ENCODE measurements at places on chromosomes 12 and 14.

DNA sequence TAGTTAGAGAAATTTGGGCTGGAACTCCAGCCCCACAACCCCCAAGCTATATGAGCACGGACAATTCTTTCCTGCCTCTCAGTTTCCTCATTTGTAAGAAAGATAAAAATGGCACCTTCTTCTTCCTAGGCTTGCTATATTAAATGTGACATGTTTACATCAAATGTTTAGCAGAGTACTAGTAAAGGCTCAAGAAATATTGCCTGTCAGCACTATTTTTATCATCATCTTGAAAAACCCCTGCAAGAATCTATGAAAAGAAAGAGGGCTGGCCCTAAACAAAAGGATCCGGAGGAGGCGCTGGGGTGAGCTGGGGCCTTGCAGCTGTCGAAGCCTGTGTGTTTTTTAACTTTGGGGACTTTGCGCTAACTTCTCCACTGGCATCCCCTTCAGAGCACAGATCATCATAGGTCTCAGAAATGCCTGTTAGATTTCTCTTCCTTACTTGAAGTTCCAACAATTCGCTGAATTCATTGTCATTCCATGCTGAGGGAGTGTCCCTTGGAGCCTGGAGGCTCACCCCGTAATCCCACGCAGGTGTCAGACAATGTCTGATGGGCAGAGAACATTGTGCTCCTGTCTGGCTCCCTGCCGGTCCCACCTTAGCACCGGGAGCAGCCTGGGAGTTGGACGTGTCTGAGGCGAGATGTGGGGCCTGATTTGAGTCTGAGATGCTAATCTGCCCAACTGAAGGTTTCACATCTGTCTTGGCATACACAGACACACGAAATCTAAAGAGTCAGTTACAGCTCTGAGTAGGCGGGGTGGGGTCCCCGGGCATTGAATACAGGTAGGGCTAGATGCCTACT, 206.8 kb downstream of the NUAK1 start:
- DNase-seq = no peak

DNA sequence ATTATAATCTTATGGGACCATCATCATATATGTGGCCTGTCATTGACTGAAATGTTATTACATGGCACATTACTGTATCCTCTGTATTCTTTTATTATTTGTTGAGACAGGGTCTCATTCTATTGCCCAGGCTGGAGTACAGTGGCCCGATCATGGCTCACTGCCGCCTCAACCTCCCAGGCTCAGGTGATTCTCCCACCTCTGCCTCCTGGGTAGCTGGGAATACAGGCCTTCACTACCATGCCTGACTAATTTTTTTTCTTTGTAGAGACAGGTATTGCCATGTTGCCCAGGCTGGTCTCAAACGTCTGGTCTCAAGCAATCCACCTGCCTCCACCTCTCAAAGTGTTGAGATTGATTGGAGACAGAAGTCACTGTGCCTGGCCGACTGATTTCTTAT, 153.2 kb downstream of the RASSF9 start:
- DNase-seq = no peak

DNA sequence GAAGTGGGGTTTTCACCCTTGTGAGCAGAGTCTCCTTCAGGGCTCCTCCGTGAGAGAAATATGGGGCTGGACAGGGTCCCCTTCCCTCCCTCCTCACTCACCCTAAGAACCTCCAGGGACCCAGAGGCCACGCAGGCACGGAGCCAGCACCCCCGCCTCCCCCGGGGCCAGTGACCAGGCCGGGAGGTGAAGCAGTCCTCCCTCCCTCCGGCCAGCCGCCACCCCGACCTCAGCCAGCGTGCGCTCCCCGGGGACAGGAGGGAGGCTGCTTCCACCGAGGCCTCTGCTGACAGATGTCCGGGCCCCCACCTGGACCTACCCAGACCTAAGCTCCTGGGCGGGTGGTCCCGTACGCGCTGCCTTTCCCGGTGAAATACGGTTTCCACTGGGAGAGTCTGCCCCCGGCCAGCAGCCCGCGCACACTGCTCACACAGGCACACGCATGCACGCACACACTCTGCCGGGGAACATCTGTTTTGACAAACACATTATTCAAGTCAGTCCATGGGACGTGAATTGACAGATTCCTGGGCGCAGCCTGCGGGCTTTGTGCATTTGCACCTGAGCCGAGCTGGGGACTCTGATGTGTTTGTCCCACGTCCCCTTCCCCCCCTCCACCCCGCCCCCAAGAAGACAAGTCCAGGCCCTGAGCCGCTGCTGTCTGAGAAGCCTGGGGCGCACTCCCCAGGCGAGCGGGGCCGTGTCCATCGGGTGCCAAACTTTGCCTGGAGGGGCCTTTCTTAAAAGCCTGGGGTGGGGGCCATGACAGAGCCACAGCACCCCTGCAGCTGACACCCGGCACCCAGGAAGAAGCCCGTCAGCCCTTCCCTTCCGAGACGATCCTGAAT, 725 bp downstream of the RIMBP2 start:
- no peak for DNase-seq

GRCh38 chr12:71846322-71846940, 6.9 kb downstream of the TBC1D15 start:
- DNase-seq = peak; percentile 26

Measured in activated CD8-positive, alpha-beta T cell treated with anti-CD3 and anti-CD28 coated beads, Interleukin-2, amount 10 ng/mL, durations not matched to agents 7 days and 5 days (primary cell).